ENCODE measurements at places on chromosomes 5 and 9.

GRCh38 chr5:5437227-5438172, 15.0 kb downstream of the ICE1 start:
- no peak for DNase-seq

GRCh38 chr5:128225245-128226030, 141.9 kb downstream of the SLC12A2 start:
- DNase-seq, result no peak

DNA sequence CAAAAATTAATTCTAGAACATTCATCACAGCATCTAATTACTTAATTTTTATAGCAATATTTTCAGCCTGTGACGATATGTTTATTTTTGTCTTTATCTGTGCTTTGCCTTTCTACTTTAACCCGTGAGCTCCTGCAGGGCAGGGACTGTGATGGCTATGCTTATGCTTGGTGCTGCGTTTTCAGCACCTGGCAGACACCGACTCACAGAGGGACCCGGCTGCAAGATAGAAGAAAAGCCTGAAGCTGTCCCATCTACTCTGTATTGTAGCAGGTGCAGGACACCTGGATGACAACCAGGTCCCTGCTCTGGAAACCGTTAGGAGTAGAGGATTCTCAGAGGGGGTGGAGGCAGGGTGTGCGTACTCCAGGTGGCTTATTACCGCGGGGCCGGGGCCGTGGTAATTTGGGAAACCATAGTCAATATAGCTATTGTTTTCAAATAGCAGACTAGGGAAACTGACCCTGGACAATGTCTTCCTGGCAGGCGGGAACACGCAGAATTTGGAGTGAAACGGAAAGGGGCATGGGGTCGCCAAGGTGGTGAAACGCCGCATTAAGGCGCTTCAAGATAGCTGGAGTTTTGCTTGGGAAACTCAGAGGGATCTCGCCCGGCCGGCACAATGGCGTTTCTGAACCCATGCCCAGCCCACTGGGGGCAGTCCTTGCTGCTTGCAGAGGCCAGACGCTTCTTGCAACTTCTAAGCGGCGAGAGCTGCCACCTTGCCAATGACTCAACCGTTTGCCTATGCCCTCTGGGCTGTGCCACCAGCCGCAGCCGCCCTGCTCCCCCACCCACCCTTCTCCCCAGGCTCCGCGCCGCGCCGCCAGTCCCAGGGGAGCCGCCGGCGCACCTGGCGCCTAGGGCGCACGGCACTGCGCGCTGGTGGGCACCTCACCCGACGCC, 140.1 kb upstream of the PALM2AKAP2 start:
- peak; percentile 88 for DNase-seq

- DNase-seq, result no peak
These were observed 899.2 kb upstream of the WWC1 start for GRCh38 chr5:167392240-167392639.

DNA sequence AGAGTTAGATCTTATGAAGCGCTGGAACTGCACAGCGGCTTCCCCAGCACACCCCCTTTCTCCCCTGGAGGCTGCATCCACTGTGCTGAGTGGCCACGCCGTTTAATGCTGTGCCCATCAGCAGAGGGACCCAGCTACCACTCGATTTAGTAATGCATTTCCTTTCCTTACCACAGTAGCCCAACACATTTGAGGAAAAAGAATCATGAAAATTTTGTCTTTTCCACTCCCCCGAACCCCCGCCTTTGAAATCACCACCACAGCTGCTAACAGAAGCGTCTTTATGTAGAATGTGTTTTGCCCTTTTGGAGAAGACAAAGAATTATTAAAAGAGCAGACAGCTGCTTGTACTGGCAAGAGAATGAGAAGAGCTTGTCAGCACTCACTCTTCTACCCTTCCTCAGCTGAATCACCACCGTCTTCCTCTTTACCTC, 73.2 kb downstream of the ACER2 start:
- DNase-seq, result no peak

DNA sequence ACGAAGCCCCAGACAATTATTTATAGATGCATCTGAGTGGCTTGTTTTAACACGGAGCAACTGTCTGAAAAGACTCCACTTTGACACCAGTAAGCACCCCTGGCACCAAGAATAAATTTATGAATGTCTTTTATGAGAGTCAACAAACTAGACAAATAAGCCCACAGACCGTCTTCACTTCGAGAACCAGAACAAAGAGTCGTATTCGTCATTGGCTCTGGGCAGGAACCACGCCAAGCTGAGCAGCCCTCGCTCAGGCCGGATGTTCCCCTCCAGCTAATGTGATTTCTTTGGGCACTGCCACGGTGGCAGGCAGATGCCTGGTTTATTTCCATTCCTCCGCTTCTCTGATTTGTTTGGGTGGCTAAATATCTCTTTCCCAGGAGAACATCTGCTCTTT, 91.9 kb upstream of the STC2 start:
- peak; percentile 15 for DNase-seq

DNA sequence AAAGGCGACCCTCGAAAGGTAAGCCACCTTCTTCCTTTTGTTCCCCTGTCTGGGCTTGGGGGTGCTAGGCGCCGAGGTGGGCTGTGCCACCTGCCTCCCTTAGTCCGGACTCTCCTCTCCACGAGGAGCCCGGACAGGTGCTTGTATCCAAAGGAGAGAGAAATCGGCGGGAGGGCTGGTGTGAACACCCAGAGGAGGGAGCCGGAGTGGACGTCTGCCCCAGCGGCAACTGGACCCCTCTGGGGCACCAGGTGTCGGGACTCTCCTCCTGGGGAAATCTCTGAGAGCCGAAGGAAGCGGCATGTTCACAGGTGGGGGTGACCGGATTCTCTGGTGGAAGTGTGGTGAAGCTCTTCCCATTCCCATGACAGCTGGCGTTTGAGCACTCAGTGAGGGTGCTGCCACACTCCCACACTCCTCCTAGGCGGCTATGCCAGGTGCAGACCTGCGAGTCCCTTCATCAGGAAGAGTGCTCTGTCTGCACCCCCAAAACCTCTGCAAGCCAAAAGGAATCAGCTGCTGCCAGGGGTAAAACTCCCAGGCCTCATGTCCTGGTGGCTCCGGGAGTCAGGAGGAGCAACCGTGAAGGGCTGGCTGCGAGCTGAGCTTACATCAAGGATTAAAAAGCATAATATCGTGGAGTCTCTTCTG, 921 bp downstream of the KCNIP1 start:
- DNase-seq, result no peak

GRCh38 chr9:34701769-34702736, 7.9 kb downstream of the CCL21 start:
- DNase-seq, result peak; percentile 74

DNA sequence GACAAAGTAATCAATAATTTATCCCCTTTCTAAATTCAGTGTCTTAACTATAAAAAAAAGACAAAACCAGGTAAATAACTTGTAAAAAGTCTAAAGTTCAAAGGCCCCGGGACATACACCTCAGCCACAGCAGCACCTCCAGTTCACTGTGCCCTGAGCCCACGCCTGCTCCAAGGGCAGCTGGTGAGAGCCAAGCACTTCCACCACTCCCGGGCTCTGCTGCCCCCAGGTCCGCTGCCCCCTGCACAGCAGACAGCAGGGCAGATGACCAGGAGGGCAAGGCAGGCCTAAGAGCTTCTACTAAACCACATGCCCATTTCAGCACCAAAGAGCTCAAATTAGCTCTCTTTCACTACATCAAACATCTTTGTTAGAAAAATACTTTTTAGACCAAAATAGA, 91.9 kb downstream of the CAMSAP1 start:
- DNase-seq, result no peak

DNA sequence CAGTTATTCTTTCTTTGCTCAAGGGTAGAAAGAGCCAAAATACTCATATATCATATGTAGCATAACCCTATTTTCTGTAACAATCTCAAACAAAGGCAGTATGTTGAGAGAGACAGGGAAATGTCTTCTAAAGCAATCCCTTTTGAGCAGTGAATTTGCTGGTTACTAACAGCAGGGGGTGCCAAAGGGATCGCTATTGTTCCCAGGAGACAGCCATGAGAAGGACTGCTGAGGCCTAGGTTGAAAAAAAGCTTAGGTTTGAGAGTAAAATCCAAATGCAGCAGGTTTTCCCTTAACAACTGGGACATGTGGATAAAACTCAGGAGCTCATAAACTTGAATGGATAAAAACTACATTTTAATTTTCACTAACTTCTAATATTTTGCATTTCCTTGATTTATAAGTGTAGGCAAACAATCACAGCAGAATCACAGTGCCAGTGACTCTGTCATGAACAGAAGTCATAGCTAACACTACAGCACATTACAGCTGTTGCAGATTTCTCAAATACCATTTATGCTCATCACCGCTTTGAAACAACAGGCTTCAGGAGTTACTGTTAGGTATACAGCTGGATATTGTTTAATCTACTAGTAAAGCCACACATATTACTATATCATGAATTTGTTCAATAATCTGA, 148.4 kb downstream of the MAPKAP1 start:
- peak; percentile 58 for DNase-seq

DNA sequence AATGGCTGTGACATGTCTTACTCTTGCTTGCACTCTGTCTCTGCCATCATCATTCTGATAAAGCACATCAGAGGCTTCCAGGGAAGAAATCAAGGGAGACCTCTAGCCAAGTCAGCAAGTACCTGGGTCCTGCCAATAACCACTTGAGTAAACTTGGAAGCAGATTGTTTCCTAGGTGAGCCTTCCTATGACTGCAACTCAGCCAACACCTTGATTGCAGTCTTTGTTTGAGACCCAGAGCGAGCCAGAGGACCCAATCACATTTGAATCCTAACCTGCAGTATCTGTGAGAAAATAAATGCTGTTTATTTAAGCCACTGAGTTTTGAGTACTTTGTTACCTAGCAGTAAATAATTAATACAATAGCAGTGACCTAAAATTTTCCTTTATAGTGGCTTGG, 356.8 kb upstream of the CHD1 start:
- DNase-seq, result no peak

- DNase-seq, result no peak
These were observed 88.0 kb downstream of the PLPP1 start for GRCh38 chr5:55446640-55447351.

DNA sequence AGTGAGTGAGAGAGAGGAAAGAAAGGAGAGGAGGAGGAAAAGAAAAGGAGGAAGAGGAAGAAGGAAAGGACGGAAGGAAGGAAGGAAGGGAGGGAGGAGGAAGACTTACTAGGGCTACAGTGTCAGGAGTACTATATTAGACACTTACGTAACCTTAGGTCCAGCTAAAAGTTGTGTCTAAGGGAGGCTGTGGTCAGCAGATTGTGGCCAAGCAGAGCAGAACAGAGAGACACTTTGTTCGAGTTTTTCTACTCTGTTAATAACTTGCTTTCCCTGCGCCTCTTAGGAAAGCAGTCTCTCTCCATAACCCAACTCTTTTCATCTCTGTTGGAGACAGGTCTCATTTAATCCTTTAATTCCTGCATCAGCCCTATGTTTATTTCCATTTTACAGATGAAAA, 138.9 kb downstream of the KCNN2 start:
- DNase-seq, result no peak
